Naive B cell (primary cell): ENCODE measurements at places on chromosomes 1 and 21.
A peak's percentile ranks its signal among the peaks of the same experiment; 100 is the strongest.

DNA sequence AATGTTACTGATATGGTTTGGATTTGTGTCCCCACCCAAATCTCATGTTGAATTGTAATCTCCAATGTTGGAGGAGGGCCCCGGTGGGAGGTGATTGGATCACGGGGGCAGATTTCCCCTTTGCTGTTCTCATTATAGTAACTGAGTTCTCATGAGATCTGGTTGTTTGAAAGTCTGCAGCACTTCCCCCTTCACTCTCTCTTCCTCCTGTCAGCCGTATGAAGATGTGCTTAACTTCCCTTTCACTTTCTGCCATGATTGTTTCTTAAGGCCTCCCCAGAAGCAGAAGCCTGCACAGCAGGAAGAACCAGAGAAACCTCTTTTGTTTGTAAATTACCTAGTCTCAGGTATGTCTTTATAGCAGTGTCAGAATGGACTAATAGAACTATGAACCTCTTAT, 28.4 kb downstream of the TRIM33 start:
- DNase-seq = peak; percentile 75

DNA sequence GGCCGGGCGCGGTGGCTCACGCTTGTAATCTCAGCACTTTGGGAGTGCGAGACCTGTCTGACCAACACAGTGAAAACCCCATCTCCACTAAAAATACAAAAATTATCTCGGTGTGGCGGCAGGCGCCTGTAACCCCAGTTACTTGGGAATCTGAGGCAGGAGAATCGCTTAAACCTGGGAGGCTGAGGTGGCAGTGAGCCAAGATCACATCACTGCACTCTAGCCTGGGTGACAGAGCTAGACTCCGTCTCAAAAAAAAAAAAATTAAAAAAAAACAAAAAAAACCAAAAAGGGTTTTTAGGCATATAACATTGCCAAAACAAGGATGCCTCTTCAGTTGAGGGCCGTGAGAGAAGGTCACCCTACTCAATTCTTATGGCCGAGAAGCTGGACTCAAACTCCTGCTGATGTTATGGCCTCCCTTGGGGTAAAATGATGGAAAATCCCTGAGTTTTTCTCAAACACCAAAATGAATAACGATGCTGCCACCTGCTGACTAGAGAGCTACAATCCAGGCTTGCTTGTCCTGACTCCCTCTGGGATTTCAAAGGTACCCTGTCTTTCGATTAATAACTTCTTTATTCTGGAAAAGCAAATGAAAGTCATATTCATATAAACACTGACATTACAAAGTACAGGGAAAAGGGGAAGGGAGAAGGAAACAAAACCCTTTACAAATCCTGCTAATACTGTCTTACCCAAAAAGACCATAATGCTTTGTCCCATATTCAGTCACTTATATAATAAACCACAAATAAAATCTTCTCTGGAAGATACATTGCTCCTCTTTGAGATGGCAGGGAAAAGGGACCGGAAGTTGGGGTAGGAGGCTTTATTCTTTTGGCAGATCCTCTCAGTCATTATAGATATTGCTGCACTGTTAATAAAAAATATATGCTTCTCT, 10.7 kb downstream of the RAB42 start:
- no peak for DNase-seq

GRCh38 chr1:187042538-187042937, 213.8 kb downstream of the PLA2G4A start:
- no peak for DNase-seq

- no peak for DNase-seq
Observed at GRCh38 chr1:112546076-112546475, 37.3 kb downstream of the WNT2B start.

- no peak for DNase-seq
Observed at GRCh38 chr21:38869946-38870345, 64.2 kb downstream of the ETS2 start.

DNA sequence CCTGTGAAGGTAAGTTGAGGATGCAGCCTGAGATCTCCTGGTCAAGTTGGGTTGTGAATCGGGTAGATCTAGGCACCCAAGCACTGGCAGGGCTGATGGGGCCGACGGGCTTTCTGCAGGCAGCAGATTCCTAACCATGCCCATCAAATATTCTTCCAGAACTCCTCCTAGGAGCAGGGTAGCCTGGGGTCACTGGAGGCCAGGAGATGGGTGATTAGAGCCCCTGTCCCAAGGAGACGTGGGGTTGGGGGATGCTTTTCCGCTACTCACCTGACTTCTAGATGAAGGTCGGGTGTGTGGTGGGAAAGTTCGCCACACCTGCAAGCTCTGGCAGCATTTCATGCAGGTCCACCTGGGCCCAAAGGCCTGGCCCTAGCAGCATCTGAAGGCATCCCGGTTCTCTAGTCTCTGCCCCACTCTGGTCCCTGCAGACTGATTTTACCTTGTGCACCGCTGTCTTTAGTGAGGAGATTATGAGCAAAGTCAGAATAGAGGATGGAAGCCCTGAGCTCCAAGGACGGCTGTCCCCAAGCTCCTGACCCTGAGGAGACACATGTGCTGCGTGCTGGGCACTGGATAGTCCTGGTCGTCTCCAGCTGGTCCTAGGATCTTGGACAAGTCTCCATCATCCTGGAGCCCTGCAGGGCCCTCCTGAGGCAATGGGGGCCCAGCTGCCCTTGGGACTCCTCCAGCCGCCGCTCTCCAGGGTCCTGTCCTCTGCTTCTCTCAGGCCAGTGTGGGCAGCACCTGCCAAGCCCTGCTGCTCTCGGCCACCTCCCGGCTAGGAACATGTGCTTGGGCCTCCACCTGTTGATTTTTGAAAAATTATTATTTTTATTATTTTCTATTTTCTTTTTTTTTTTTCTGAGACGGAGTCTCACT, 21.8 kb upstream of the C2CD2 start:
- DNase-seq = no peak

GRCh38 chr1:14103878-14104430, 404.0 kb downstream of the PRDM2 start:
- DNase-seq = no peak

DNA sequence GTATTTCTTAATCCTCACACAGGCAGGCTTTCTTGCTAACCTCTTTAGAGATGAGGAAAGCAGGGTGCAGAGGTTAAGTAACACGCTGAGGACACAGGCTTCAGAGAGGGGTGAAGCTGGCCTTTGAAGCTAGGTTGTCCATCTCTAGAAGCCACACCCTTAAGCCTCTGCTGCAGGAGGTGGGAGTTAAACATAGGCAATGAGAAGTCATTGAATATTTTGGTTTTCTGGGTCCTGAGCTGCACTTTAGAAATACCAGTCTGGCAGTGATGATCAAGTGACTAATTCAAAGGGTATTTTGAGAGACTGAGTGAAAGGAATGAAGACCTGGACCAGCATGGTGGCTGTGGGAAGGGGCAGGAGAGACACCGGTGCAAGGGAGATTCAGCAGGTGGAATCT, 9.9 kb downstream of the KCNJ15 start:
- no peak for DNase-seq

DNA sequence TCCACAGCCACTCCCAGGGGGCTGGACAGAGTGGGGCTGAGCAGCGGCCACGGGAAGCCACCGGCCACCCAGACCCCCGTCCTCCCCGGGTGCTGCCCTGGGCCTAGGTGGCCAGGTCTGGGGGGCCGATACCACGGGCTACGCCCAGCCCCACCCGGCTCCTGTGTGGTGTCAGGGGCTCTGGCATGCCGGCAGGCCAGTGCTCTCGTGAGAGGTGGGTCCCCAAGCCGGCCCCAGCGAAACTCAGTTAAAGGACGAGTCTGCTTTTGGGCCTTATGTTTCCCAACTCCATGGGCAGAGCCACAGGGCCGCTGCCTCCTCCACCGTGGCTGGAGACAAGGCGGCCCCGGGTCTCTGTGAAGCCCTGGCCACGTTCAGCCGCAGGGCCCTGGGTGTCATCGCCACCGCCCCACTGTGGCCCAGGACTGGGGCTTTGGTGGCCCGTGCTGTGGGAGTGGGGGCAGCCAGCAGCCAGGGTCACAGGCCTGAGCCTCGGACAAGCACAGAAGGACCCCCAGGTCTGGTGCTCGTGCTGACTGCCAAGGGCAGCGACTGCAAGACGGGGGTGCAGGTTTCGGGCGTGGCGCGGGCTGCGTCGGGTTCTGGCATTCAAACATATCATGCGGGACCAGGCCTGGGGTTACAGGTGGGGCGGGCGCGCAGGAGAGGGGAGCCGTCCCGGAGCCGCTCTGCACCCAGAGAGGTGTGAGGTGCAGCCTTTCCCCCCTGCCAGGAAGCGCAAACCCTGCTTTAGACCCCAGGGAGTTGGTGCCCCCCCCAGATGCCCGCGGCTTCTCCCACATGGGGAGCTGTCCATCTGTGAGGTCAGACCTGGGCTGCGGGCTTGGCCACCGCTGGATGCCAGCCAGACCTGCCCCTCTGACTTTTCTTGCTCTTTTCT, 11.9 kb upstream of the C1orf159 start:
- DNase-seq = no peak

- no peak for DNase-seq
Observed at GRCh38 chr1:247840818-247841217, 878 bp downstream of the OR11L1 start.

- DNase-seq = no peak
Observed at GRCh38 chr1:6770751-6771440, 14.4 kb upstream of the CAMTA1 start.

- no peak for DNase-seq
Observed at GRCh38 chr21:42395302-42395701, 550 bp downstream of the TMPRSS3 start.

DNA sequence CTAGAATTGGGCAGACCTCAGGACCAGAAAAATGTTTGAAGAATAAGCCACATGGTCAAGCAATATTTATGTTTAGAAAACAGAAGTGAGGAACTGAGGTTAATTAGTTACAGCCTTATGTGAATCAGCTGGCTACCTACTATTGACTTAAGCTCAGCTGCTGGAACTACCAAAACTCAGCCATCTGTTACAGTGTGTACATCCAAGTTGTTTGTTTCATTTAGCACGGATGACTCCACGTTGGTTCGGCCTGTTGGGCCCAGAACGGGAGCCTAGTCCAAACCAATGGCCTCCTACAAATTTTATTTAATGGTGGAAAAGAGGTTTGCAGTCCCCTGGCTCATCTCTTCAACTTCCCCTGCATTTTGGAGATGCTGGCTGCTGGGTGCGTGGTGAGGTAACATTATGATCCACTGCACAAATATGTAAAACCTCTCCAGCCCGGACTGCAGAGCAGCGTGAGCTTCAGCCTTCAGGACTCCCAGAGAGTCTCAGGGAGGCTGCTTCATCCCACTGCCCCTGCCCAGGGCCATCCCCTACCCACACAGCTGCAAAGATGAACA, 143.4 kb downstream of the ZZZ3 start:
- no peak for DNase-seq

DNA sequence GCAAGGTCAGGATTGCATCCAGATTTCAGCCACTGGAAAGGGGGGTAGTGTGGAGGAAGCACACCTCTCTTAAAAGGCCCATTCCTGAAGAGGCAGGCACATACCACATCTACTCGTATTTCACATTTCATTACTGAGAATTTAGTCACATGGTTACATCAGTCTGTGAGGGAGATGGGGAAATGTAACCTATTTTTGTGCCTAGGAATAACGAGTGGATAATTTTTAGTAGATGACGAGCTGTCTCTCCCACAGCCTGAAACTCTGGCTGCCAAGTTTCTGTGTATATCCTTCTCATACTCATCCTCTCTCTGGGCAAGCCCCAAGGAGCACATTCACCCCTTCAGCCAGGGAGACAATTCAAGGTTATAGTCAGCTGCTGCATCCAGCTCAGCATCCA, 10.3 kb upstream of the C21orf91 start:
- DNase-seq = no peak

- DNase-seq = no peak
Observed at GRCh38 chr1:91148641-91149069, 126.8 kb upstream of the ZNF644 start.

DNA sequence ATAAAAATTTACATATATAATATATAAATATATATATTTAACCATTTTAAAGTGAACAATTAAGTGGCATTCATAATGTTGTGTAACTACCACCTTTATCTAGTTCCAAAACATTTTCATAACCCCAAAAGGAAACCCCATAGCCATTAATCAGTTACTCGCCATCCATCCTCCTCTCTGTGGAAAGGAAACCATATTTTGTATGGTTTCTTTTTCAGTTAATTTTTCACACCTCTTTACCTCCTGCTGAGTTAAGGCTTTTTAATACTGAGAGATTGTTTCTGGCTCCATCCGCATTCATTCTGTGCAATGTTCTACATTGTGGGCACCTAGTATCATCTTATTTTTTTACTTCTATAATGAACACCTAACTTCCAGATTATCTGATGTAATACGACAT, 512.1 kb downstream of the LMO4 start:
- DNase-seq = no peak

DNA sequence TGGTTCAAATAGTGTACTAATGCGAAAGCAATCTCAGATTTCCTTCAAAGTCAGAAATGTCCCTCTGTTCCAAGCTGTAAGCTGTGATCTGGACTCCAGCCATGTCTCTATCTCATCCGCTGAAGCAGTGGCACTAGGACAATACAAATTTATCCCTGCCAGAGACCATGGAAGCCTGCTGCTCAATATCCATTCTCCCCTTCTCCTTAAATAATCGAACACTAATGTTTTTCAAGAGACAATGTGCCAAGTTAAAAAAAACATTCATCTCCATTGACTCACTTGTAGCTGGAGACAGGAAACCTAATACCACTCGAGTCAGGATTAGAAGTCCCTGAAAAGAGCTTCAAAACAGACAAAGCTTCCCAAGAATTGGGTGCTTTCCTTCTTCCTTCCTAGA, 38.5 kb upstream of the PGBD5 start:
- no peak for DNase-seq

DNA sequence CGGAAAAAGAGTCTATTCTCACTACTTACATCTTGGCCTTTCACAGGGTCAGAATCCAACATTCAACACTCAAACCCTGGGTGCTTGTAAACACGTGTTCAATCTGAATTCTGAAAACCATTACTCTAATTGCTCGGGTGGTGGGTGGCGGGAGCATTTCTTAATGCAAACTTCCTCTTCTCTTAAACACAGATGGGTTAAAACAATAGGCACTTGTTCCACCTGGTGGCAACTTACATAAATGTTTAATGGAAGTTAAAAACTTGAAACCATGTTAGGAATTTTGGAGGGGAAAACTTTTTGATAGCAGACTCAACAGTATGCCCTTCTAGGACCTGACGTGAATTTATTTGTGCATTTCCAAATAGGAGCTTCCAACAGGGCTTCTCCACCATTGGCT, 23.4 kb upstream of the TDRD10 start:
- DNase-seq = no peak

DNA sequence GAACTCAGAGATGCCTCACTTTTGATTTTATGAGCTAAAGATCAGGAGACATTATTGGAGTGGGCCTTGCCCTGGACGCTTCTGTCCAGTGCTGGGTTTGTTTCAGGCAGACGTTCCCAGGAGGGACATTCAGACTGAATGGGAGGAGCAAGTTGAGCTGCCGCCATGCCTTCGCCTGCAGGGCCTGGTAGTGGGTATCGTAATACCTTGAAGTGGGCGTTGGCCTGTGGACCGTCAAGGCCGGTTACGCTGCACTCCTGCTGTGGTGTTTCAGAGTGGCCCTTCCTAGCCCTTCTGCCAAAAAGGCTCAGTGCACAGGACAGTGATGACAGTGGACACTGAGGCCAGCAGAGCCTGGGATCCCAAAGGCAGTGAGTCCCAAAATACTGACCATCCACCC, 1.6 kb downstream of the FAM3B start:
- DNase-seq = no peak
